ENCODE measurements at places on chromosomes 3 and 15.

- DNase-seq, result no peak
Observed at GRCh38 chr3:127370906-127371305, 83.1 kb upstream of the PRR20G start.

- DNase-seq, result no peak
Observed at GRCh38 chr3:63706321-63707085, 54.0 kb downstream of the SNTN start.

- no peak for DNase-seq
Observed at GRCh38 chr3:94314218-94314883, 251.5 kb downstream of the NSUN3 start.

DNA sequence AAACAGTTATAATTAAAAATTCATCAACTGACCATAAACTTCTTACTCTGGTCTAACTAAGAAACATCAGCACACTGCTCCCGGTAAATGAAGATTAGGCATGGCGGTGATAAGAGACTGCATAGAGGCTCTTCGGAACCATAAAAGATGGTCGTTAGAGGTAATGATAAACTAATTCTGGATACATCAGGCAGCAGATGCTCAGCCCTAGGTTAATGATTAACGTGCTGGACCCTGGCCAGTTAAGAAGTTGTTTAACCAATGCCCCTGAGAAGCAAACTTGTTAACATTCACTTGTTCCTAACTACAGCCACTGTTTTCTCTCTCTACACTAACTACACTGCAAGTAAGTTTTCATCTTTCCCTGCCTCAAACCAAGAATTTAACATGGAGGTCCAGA, 111.5 kb downstream of the PDZRN3 start:
- no peak for DNase-seq

- no peak for DNase-seq
Observed at GRCh38 chr15:24662991-24663390, 12.6 kb upstream of the NPAP1 start.

GRCh38 chr3:24493746-24494617, 668 bp downstream of the THRB start:
- no peak for DNase-seq

DNA sequence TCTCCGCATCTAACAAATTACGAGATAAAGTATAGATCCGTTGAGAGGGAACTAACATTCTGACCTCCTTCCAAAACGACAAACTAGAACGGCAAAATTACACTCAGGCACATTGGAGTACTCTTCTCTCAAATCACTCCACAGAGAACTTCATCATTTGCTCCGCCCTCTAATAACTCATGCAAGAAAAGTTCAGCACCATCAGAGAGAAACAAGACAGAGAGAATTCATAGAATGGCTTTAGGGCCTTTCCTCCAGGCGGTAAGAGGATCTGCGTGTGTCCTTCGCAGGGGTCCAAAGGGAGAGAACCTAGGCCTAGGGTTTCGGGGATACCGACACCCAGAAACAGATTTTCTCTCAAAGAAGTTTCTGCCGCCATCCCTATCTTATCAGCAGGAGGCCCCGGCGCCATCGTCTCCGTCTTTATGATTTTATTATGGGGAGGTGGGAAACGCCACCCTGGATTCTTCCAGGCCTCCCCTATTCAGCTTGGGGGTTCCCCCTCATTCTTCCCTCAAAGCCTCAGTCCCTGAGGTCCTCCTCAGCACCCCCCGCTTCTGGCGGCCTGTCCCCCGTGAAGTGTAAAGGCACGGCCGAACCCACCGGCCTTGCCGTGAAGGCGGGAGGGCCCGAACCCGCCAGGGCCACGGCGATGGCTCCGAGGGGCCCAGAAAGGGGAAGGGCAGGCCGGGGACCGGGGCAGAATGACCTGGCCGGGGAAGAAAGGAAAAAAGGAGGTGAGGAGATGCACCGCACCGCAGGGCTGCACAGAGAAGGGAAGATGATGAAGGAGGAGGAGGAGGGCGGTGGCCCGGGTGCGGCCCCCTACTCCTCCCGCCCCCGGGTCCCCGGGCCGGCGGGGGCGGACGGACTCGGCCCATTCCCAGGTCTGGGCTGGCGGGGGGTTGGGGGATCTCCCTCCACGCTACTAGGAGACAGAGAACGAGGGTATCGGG, 768 bp downstream of the UBXN7 start:
- peak; percentile 31 for DNase-seq

GRCh38 chr3:71131375-71132314, 451.9 kb downstream of the FOXP1 start:
- DNase-seq, result peak; percentile 42

GRCh38 chr3:45664578-45664977, 24.6 kb upstream of the SACM1L start:
- peak; percentile 87 for DNase-seq

- no peak for DNase-seq
Observed at GRCh38 chr15:40582726-40583246, 11.3 kb upstream of the KNL1 start.

GRCh38 chr3:67898916-67899315, 244.5 kb upstream of the SUCLG2 start:
- DNase-seq, result no peak

DNA sequence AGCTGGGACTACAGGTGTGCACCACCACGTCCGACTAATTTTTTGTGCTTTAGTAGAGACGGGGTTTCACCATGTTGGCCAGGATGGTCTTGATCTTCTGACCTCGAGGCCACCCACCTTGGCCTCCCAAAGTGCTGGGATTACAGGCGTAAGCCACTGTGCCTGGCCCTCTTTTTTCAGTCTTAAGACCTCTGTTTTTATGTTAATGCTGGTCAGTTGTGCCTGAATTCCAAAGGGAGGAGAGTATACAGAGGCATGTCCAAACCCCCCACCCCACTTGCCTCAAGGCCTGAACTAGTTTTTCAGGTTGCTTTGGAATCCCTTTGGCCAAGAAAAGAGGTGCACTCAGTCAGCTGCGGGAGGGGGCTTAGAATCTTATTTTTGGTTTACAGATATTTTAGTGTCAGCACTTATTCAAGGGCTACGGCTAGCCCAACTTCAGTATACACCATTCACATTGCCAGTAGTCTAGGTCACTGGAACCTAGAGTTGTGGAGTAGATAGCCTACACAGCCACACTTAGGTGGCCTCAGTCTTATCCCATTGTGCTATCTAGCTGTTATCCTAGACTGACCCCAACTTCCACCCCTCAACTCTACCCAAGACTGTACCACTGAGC, 128.0 kb upstream of the TPM1 start:
- no peak for DNase-seq

DNA sequence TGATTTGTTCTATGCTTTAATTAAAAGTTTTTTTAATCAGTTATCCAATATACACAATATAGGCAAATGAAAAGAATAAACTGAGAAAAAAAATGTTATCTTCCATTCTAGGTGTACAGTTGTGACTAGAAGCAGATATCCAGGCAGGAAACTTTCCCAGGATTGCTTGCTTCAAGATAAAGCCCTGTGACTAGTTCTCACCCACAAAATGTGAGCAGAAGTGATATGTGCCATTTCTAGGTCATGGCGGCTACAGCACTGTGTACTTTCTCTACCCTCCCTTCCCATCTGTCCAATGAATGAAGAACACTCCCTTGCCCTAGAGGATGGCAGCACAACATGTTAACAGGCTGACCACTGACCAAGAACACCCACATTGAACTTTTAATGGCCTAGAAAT, 110.5 kb upstream of the STT3B start:
- no peak for DNase-seq

DNA sequence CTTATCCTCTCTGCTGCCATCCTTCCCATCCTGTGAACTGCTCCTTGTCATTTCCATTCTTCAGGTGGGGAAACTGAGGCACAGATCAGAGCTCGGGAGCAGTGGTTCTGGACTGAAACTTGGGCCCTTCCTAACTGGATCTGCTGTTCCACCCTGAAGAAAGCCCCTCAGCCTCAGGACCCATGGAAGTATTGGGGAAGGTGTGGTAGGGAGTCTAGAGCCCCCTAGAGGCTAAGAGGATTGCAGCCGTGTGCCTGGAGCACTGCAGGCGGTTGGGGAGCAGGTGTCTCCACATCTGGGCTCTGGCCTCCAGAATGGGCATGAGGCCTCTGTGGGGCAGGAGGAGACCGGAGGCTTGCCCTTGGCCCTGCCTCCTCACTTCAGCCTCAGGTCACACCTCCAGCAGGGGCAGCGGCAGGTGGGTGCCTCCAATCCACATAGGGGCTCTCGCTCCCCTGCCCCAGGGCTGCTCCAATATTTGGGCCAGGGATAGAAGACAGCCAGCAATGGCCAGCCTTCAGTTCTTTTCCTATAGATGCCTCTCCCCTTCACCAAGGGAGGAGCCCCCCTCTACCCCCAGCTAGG, 28.1 kb downstream of the DNAJB8 start:
- DNase-seq, result no peak

DNA sequence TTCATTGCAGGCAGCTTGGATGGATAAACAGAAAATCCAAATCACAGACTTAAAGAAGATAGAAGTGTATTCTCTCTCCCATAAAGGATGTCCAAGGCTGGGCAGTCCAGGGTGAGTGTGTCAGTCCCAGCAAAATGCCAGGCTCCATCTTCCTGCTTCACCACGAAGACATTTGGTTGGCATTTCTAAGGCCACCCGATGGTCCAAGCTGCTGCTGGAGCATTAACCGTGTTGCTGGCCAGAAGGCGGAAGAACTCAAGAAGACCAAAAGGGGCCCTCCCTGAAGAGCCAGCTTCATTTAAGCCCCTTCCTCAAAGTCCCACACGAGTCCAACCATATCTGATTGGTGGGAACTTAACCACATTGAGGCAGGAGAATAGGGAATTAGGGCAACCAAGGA, 3.0 kb upstream of the CYP11A1 start:
- no peak for DNase-seq

DNA sequence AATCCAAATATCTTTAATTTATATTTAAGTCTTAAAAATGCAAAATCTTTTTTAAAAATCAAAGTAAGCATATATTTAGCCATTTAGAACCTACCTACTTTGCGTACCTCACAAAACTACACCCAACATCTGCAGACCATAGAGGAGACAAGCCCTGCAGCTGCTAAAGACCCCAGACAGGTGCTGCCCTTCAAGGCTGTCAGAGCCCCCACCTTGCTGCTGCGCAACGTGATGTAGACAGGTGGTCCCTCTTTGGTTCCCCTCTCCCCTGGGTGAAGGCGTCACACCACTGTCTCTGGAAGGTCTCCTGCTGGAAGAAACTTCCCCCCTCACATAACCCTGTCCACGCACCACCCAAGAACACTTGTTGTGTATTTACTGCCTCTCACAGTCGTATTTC, 204.5 kb downstream of the ARRDC4 start:
- DNase-seq, result no peak

GRCh38 chr3:50675179-50676030, 678 bp downstream of the DOCK3 start:
- peak; percentile 81 for DNase-seq

GRCh38 chr15:98439523-98439942, 208.8 kb upstream of the IGF1R start:
- no peak for DNase-seq

GRCh38 chr3:178479446-178479845, 56.8 kb upstream of the KCNMB2 start:
- DNase-seq, result no peak

DNA sequence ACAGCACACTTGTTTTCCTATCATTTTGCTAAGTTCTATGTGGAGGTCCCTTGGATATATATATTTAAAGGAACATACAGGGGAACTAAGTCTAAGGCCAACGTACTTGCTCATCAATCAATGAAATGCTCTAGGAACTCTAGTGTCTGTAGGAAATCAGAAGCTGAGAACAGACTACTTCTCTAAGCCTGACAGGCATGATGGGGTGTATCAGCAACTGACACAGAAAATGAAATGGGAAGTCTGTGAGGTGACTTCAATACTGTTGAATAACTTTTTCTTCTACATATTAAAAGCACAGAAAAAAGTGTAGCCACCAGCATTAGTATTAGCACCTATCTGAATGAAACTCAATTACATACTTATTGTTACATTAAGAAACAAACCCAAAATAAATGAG, 56.9 kb upstream of the CSPG5 start:
- DNase-seq, result no peak

DNA sequence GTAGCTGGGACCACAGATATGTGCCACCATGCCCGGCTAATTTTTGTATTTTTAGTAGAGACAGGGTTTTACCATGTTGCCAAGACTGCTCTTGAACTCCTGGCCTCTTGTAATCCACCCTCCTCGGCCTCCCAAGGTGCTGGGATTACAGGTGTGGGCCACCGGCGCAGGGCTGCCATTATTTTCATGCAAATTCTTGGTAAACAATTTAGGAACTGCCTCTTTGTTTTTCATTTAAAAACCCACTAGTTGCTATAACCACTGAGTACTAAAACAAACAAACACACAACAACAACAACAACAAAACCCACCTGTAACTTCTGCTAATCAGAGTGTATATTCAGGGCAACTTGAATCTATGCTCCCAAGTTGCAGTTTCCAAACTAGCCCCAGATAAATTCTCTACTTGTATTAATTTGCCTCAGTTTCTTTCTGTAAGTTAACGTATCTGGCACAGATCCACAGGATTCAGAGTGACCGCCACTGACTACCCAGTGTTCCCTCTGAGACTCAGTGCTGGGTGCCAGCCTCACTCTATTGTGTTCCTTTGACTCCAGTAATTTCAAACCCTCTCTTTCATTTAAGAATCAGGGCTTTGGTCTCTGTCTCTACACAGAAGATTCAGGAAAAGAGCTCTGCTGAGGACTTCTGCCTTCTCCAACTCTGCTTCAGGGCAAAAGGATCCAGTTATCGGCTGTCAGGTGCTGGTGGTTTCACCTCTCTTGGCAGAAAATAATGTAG, 18.6 kb upstream of the ZNF710 start:
- DNase-seq, result no peak

DNA sequence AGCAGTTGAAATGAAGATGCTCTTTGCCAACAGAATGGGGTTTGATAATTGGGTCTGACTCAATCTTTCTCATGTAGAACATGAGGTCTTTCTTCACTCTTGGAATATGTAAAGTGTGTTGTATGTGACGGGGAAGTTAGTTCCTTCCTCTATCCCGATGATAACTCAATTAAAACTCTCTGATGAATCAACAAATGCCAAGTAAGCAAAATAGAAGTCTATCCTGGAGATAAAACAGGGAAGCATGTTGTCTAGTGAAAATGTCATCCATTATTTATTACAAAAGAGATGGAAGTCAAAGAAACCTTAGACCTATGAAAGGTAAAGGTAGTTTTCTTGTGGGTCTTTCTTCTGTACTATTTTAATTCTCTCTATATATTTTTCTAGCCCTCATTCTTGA, 274.2 kb upstream of the ARRDC4 start:
- no peak for DNase-seq

- no peak for DNase-seq
Observed at GRCh38 chr3:26647078-26647477, 24.5 kb downstream of the LRRC3B start.

GRCh38 chr3:36538136-36538749, 157.9 kb downstream of the STAC start:
- DNase-seq, result no peak

GRCh38 chr15:67130166-67130565, 64.8 kb downstream of the SMAD3 start:
- DNase-seq, result no peak

- DNase-seq, result no peak
Observed at GRCh38 chr3:40951636-40952035, 247.7 kb upstream of the CTNNB1 start.

DNA sequence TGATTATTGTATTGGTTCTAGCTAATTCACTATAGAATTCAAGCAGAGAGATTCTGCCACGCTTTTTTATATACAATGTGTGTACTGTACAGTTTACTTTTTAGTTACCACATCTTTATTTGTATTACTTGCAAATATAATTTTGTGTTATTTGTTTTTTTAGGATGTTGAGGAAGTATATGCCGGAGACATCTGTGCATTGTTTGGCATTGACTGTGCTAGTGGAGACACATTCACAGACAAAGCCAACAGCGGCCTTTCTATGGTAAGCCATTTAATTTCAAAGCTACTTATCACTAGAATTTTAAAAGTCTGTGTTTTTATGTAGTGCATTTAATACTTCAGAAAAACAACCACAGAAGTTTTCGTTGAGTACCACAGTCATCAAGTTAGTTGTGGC, 11.7 kb downstream of the LXN start:
- DNase-seq, result no peak

All from activated CD8-positive, alpha-beta T cell treated with anti-CD3 and anti-CD28 coated beads for 36 hours (primary cell).